Right atrium auricular region (tissue), 2 donors: ENCODE measurements at places on chromosomes 5 and 9.
A peak's percentile ranks its signal among the peaks of the same experiment; 100 is the strongest.

DNA sequence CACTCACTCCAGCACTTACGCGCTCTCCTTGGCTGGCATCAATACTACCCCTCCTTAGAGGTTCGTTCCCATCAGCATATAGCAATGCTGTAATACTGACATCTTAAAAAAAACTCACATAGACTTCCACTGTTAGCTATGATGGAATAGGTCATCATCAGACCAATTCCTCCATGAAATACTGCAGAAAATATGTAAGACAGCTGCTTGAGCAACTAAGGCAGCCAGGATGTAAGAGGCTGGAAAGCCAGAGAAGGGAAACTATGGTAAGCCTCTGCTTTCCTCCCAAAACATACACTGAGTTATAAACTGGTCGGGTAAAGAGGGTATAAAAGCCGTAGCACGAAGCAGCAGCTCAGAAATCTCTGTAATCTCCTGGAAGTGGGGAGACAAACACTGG is 33.5 kb downstream of the AUH start:
- DNase-seq = no peak

- no peak for DNase-seq
Observed at GRCh38 chr5:58346041-58346440, 113.8 kb downstream of the PLK2 start.

GRCh38 chr5:149271716-149272563 is at the start of gene AFAP1L1:
Gene AFAP1L1, plus strand, starts transcription at chr5:149271859. Its CDS starts 110 bp downstream, at chr5:149271969.
- DNase-seq = peak; percentile 84

GRCh38 chr5:136016945-136017530 is 11.8 kb upstream of the TGFBI start:
- DNase-seq = no peak

- no peak for DNase-seq
Observed at GRCh38 chr5:109225716-109226625, 183.8 kb downstream of the PJA2 start.

DNA sequence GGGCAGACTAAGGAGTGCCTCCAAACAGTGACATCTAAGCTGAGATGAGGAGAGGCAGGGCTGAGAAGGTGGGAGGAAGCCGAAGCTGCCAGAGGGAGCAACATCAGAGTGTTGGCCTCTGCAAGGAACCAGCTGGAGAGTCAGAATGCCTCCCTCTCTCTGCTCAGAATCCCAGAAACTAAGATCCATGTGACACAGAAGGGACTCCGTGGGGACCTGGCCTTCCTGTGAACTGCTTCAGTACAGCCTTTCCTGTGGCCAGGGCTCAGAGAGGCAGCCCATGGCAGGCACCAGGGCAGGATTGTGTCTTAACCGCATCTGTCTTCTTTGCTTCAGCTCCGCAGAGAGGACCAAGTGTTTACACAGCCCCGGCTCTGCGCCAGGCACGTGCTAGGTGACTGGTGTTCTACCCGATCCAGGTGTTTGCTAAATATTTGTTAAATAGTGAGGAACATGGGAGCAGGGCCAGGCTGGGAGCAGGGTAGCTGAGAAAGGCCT is 33.5 kb downstream of the KCNMB1 start:
- DNase-seq = no peak

DNA sequence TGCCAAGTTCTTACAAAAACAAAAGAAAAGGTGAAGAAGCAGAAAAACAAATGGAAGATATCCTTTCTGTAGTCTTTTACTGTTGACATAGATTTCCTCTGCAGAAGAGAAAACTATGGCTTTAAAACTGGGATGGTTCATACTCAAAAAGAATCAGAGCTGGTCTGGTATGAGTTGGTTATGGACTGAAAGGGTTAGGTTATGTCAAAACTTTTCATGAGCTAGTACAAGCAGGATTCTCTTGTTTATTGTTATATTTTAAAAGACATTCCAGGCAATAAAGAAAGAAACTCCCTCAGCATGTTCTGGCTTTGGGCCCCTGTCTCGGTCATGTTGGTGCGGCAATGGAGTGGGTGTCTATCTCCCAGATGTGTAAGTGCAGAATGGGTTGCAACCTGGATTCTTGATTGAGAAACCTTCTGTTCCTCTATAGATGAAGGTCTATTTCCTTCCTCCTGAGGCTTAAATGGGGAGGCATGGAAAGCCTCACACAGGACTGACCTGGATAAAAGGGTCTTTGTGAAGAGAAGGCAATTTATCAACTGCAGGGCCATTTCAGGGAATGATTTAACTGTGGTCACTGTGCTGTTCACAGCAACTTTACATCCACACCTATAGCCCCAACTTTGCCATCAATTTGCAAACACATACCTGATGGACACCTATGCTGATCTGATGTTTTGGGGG is 209.6 kb upstream of the TNC start:
- DNase-seq = no peak

DNA sequence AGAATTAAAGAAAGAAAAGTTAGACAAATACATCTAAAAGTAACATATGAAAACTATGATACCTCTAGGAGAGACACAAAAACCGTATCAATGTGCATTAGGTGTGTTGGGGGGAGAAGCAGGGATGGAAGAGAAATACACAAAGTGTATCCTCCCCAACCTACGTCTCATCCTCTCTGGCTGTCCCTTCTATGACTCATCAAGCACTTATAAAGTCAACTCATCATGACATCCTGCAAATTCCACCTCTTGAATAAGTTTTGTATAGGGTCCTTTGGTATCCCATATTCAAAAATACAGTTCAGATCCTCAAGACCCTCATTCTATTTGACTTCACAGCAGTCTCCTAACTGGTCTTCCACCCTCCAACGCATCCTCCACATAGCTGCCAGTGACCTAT is 917.6 kb upstream of the DMAC1 start:
- no peak for DNase-seq

- DNase-seq = no peak
Observed at GRCh38 chr9:122144836-122145591, 14.6 kb downstream of the NDUFA8 start.

DNA sequence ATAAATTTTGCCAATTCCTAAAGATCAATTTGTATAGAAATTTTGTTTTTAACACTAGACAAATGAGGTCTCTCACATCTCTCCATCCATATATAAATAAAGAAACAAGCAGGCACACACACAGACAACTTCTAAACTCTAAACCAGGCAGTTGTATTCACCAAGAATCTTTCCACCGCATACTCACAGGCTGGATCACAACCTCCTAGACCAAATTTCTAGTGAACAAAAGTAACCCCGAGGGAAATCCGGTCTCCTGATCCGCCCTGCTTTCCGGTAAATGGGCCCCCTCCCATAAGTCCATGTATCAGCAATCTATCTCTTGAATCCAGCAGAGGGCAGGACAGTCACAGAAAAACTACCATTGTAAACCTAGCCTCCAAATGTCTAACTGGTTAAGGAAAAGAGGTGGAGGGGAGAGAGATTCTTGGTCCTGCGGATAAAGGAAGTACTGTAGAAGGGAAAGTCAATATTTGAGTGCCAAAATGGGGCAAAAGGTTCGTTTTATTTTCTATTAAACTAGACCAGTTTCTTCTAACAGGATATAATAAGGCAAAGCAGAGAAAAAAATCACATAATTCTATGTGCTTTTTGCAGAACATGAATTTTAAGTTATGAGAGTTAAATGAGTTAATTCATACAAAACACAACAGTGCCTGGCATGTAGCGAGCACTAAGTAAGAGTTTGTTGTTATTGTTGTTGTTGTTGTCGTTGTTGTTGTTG is 4.8 kb upstream of the SMU1 start:
- DNase-seq = no peak

DNA sequence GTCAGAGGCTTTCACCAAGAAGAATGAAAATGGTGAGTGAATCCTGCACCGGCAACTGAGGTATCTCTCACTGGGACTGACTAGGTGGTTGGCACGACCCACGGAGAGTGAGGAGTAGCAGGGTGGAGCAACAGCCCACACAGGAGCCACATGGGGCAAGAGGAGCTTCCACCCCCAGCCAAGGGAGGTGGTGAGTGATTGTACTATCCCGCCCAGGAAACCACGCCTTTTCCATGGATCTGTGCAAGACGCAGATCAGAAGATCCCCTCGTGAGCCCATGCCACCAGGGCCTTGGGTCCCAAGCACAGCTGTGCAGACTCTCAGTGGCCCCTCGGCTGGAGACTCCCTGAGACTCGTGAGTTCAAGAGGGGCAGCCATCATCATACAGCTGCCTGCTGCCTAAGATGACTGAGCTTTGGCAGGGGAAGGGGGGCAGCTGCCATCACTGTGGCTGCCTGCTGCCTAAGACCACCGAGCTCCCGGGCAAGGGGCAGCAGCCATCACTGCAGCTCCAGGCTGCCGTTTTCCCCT is 229.5 kb downstream of the AP3B1 start:
- no peak for DNase-seq

DNA sequence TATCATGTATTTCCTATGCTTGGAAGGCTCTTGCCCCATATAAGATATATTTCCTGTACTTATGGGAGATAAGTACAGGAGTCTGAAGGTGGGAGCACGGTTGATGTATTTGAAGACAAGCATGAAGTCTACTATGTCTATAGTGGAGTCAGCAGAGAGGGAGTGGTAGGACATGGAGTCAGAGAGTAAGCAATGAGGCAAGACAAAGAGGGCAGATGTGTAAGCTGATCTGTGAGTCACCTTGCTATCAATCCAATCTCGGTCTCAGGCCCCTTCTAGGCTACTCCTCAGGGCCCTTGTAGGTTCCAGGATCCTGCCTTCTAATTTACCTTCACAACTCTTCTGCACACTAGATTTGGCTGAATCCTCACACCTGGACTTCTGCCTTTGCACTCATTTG is 105.5 kb downstream of the MACIR start:
- no peak for DNase-seq

GRCh38 chr5:139725073-139725830 is 70.4 kb upstream of the PSD2 start:
- peak; percentile 79 for DNase-seq

- DNase-seq = no peak
Observed at GRCh38 chr5:115033861-115034260, 135.8 kb downstream of the TRIM36 start.

GRCh38 chr5:180128671-180129261 is 57.2 kb upstream of the RNF130 start:
- peak; percentile 47 for DNase-seq

- no peak for DNase-seq
Observed at GRCh38 chr5:113067635-113068344, 91.2 kb downstream of the DCP2 start.

DNA sequence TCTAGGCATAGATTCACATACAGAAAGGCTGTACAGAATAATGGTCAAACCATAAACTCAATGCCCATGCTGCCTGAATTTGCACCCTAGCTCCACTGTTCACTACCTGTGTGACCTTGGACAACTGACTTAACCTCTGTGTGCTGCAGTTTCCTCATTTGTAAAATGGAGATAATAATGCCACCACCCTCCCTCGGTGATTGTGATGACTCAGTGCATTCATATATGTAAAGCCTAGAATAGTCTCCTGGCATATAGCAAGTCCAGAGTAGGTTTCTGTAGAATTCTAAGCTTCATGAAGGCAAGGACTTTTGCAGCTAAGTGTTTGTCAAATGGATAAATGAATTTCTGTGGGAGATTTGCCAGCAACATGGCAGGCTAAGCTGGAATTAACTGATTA is 297.8 kb upstream of the NR4A3 start:
- no peak for DNase-seq

DNA sequence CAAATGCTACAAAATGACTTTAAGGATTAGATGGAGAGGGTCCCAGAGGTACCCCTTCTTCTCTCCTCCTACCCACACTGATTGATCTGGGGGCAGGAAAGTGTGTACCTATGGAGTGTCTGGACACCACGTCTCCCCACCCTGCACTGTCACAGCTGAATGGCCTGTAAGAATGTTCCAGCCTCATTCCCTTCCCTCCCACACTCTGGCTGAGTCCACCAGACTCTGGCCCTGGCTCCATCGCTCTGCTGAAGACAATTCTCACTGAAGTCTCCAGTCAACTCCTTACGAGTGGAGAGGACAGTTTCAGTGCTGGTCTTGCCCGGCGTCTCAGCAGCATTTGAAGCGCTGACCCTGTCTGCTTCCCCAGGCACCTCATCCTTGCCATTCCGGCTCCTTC is 105.8 kb downstream of the TTLL11 start:
- DNase-seq = no peak

DNA sequence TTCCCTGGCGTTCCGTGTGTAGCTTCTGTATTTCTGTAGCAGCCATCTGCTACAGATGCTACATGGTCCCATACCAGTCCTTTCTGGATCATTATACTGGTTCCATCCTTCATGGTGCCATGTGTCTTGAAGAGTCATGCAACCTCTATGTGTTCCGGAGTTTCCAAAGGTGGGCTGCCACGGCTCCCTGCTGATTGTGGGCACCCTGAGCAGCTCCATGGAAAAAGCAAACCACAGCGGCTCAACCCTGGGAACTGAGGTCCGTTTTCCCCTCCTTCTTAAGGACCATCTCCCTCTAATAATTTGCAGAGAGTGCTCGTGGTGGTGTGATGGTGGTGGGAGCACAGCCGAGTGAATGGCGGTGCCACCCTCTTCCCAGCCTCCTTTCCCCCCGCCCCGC is 600.4 kb downstream of the CCDC171 start:
- DNase-seq = no peak

DNA sequence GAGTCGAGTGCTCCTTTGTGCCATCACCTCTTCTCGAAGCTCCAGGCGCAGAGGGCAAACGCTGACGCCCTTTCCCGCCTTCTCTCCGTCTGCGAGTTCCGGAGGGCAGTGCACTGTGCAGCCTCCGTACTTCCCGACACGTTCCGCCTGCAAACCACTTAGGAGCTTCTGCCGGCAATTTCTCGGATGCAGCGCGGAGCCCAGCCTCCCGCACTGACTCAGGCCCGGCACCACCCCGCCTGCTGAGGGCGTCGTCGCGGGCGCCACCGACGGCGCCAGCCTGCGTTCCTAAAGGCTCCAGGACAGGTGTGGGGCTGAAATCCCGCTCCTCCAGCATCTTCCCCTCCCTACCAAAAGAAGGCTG is 9.3 kb upstream of the TRIM36 start:
- no peak for DNase-seq

- no peak for DNase-seq
Observed at GRCh38 chr9:92740009-92740408, 24.6 kb downstream of the BICD2 start.

DNA sequence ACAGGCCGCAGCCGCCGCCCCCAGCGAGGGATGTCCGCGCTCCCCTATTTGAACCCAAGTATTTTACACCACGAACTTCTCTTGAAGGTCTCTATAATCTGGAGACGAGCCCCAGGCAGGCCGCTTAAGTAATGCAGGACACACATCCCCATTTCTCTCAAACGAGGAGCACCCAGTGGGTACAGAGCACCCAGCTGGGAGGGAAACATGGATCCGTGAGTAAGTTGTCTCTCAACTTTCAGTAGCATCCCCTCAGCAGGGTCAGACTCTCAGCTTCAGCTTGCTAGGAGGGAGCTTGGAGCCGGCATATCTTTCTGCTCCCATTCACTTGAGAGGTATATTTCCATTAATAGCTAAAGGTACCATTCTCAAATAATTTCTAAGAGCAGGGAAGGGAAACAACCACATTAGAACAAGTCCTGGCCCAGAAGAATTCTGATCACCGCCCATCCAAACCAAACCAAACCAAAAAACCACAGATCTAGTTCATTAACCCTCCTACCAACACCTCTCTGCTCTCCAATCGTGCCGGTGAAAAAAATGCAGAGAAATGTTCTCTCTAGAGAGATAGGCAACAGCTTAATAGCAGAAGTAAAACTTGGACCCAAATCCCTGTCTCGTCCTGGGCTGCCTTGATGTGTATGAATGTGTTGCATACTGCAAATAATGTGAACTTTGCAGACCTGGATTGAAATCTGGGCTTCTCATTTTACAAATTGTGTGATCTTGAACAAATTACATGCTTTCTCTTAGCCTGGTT is 910 bp downstream of the TDRD7 start:
- no peak for DNase-seq

- DNase-seq = no peak
Observed at GRCh38 chr5:44769877-44770209, 38.9 kb upstream of the MRPS30 start.
